Activated T-cell treated with anti-CD3 and anti-CD28 coated beads for 1 hour (primary cell): ENCODE measurements at places on chromosomes 7 and 10.

DNA sequence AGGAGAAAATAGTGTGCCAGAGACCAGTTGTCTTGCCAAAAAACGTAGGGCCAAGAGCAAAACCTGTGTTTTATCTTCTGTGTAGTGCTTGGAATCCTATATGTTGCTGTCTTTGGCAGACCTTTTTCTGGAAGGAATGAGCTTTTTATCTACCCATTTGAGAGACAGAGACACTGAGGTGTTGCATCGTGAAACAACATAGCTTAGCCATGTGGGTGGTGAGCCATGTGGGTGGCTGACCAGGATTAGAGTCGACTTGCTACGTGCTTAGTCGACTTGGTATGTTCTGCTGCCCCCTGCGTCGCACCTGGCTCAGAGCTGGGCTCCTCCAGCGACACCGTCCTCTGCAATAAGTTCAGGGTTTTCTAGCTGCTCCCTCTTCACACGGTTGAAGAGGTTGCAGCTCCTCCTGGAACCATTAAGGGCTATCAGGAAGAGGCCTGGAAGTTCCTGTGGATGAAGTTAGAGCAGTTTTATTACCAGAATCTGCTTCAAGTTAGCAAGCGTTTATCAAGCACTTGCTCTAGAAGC lies 175.8 kb downstream of the SH2D4B start:
- no peak for DNase-seq

DNA sequence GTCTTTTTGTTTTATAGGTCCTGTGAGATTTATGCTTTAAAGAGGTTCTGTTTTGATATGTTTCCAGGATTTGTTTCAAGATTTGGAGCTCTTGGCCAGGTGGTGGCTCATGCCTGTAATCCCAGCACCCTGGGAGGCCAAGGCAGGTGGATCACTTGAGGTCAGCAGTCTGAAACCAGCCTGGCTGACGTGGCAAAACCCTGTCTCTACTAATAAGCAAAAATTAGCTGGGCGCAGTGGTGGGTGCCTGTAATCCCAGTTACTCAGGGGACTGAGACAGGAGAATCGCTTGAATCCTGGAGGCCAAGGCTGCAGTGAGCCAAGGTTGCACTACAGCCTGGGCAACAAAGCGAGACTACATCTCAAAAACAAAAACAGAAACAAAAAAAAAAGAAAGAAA lies 8.3 kb upstream of the HYAL4 start:
- DNase-seq, result no peak

DNA sequence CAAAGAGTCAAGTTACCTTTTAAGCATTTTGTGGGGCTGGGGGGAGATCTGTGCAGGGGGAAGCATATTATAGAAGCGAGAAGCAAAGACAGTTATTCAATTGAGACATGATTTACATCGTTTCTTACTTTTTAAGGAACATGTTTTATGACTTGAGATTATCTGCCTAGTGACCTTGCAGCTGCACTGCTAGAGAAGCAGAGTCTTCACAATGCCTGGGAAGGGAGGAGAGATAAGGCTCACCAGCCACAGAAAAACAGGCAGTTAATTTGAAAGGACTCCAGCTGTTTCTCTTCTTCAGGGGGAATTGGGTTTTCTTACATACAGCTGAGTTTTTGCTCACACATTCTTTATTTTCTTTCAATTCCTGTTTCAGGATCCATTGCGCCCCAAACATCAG lies 31.0 kb downstream of the PHYH start:
- no peak for DNase-seq

GRCh38 chr10:90871279-90871765 lies 452 bp upstream of the RPP30 start:
- peak; percentile 12 for DNase-seq

DNA sequence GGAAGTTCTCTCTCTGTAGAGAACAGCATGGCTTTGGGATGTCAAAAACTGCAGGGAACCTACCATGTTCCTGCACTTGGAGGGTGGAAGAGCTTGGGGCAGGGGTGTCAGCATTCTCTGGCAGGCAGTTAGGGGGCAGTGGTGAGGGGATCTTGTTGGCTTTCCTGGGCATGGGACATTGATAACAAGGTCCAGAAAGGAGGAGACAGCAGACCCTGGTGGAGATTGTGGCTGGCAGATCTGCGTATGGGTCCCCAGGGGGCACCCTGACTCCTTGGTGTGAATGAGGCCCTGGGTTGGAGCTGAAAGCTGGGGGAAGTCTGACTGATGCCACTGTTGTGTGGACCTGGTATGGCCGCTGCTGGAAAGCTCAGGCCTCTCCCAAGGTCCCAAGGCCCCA lies 22.9 kb upstream of the CAMK2B start:
- no peak for DNase-seq

DNA sequence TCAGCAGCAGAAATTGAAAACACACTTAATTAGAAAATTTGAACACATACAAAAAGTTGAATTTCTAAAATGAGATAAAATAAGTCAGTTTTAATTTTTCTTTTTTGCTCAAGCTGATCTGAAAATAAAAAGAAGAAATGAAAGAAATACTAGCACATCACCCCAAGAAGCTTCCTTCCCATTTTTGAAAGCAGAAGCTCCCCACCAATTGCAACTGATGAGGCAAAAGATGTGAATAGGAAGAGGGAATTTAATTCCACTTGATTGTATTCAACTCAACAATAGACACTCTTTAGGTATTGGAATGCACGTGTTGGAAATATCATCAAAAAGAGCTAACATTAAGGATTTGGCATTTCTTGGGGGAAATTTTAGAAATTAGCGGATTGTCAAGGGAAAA lies 175.8 kb downstream of the TRIL start:
- DNase-seq, result no peak

- DNase-seq, result no peak
Measured at GRCh38 chr10:102465466-102465865, 14.1 kb upstream of the C10orf95 start.

- peak; percentile 2 for DNase-seq
Measured at GRCh38 chr10:27783660-27784059, 38.0 kb upstream of the MKX start.

- DNase-seq, result no peak
Measured at GRCh38 chr10:75712242-75712880, 280.9 kb downstream of the LRMDA start.

DNA sequence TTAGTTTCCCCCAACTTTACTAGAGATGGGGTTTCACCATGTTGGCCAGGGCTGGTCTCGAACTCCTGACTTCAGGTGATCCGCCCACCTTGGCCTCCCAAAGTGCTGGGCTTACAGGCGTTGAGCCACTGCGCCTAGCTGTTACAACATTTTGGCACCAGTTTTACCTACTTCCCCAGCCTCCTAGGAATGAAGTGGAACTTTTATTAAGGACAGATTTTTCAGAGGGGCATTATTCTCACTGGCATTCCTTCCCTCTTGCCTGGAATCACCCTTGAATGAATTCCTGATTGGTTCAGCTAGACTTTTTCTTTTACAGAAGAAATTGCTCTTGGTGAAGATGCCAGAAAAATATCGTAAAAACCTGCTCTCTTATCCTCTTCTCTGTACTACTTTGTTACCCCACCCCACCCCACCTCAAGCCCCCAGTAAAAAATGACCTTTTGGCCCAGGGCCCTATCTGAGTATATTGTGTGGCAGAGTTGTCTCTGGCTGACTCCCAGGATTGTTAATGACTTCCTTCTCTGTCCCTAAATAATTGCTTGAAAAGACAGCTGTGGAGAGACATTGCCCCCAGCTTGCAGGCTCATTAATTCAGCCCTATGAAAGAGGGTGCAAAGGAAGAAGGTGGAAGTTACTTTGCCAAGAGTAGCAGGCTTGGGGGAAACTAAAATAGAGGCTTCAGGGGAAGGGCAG lies 189.6 kb downstream of the AUTS2 start:
- DNase-seq, result no peak

DNA sequence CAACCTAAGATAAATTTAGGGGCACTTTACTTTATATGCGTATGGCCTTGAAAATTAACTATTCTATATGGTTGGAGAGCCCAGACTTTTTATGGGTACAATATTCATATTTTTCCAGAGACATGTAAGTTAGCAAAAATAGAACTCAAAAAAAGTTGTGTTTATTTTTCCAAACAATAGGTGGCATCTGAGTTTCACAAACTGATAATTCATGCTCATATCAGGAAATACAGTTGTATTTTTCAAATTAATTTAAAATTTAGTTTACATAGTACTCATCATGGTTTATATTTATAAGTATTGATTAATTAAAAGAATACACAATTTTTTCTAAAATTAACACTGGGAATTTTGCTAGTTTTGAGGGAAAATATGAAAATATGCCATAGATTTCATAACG lies 34.6 kb downstream of the ANKRD7 start:
- DNase-seq, result no peak

DNA sequence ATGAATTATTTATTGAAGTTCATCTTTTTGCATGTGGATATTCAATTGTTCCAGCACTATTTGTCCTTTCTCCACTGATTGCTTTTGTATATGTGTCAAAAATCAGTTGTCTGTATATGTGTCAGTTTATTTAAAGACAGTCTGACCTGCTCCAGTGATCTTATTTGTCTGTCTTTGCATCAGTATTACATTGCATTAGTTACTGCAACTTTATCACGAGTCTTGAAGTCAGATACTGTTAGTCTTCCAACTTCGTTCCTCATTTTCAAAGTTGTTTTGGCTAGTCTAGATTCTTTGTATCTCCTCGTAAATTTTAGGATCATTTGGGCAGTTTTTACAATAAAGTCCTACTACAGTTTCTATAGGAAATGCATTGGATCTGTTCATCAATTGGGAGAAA lies 166.4 kb downstream of the CELF2 start:
- no peak for DNase-seq

- no peak for DNase-seq
Measured at GRCh38 chr10:44640429-44640828, 255.5 kb upstream of the CXCL12 start.

DNA sequence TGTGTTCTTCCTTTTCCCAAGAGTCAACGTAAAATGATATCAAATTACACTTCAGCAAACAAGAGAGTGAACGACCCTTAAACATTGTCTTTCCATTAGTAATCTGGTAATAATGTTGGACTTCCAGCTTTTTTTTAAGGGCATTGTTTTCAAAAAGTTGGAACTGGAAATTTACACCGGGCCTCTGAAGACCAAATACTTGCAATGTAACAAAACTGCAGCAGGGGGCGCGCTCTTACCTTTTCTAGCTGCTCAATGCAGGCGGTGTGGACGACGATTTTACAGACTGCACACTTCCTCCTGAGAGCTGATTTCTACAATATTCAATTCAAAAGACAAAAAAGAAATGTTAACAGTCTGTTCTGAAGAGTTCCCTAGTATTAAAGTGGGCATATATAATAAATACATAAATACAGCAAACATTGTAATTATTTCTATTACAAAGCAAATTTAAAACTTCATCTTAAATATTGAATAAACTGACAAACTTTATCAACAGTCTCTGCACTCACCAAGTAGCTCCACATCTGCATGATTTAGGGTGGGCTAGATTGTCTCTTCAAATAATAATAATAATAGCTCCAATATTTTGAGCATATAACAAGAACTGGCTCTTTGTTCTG lies 190.4 kb downstream of the DGKI start:
- DNase-seq, result peak; percentile 37

- DNase-seq, result no peak
Measured at GRCh38 chr7:28041508-28042314, 138.9 kb downstream of the JAZF1 start.

GRCh38 chr7:131026297-131027000 lies 292.4 kb upstream of the KLF14 start:
- DNase-seq, result no peak

- DNase-seq, result no peak
Measured at GRCh38 chr7:96685755-96686154, 23.9 kb downstream of the SEM1 start.

DNA sequence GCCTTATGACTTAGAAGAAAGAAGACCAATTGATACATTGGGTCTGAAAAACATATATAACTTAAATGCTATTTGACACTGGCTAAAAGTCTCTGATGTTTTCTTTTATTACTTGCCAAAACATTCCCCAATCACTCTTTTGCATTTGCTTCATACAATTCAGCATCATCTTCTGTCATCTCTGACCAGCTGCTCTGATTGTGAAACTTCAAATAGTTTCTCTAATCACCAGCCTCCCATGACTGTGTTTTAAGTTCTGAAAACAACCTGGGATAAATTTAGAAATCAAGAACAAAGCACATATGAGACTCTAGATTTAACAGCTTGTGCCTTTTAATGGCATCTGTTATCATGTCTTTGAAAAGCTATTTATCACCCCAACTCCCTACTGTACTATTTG lies 208.4 kb upstream of the KCND2 start:
- DNase-seq, result no peak

DNA sequence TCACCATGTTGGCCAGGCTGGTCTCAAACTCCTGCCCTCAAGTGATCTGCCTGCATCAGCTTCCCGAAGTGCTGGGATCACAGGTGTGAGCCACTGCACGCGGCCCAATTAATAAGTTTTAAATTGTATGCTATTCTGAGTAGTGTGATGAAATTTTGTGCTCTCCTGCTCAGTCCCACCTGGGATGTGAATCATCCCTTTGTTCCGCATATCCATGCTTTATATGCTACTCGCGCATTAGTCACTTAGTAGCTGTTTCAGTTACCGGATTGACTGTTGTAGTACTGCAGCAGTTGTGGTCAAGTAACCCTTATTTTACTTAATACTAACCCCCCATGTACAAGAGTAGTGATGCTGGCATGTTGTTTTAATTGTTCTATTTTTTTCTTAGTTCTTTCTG lies 47.3 kb upstream of the OIT3 start:
- no peak for DNase-seq

GRCh38 chr10:48614481-48615390 lies 9.9 kb upstream of the ARHGAP22 start:
- no peak for DNase-seq

GRCh38 chr7:122309421-122309820 lies 4.9 kb upstream of the FEZF1 start:
- DNase-seq, result no peak

DNA sequence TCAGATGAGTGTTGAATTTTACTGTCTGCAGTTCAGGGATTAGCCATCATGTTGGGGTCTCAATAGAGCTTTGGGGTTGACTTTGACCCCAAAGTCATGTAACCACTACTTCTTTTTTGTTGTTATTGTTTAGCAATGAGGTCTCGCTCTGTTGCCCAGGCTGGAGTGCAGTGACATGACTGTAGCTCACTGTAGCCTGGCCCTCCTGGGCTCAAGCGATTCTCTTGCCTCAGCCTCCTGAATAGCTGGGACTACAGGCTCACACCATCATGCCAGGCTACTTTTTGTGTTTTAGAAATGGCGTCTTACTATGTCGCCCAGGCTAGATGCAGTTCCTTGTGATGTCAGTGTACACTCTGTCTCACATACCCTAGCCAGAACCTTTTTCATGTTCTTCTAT lies 598.4 kb downstream of the LRMDA start:
- DNase-seq, result no peak

GRCh38 chr10:102941401-102941800 lies 23.3 kb downstream of the CNNM2 start:
- DNase-seq, result no peak

DNA sequence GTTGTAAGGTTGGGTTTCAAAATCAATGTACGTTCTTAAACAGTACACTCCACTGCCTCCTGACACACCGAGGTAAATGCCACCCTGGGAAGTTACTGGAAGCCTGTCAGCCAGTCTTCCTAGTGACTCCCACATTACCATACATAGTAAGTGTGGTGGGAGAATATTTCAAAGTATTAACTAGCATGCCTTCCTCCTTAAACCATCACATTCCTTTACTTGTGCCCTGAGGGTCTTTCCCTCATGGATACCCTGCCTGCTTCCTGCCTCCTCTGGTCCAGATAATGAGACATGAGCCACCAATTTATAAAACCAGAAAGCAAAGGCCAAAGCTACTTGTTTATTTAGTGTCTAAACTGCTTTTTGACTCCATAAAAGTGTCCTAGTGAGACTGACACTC lies 23.3 kb upstream of the SORCS3 start:
- no peak for DNase-seq

- DNase-seq, result no peak
Measured at GRCh38 chr10:61606959-61607907, 55.5 kb upstream of the CABCOCO1 start.
